ENCODE measurements at places on chromosomes 3 and 15. TPM values are rescaled to one million over a fixed set of nuclear protein-coding genes. Genes with fewer than 3 reads are reported as not detected.
A peak's percentile ranks its signal among the peaks of the same experiment; 100 is the strongest.

DNA sequence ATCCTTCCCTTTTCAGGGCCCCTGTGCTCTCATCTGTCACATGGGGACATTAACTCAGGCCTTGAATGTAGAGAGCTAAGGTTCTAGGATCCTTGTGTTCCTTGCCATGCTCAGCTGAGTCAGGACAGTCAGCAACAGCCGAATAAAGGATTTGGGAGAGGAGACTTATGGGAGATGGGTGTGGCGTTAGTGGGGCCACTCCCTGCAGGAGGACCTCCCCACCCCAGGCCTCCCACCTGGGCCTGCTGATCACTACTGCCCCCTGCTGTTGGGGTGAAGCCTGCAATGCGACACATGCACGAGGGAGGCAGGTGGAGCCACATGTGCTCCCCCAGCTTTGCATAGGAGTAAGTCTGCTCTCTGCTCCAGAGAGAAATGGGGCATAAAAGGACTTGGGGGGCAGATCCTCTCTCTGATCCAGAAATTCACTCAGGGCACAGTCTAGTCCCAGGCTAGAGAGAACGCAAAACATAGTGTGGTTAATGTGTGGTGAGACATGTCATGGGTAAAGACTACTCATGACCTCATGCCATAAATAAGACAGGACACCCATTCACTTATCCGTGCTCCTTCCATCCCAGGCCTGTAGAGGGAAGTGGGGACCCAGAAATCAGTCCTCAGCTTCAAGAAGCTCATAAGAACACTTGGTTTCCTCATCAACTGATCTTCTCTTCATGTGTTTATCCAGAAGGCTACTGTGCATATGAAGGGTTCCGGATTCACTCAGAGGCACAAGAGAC is 19.4 kb downstream of the RBP1 start:
- peak; percentile 55 for DNase-seq

GRCh38 chr15:90742087-90742486 is 24.9 kb downstream of the BLM start:
- no peak for DNase-seq

Gene HYKK
- total RNA-seq, result 7.8 TPM

- no peak for DNase-seq
Observed at GRCh38 chr15:91603384-91604080, 250.0 kb upstream of the SLCO3A1 start.

- DNase-seq, result no peak
Observed at GRCh38 chr3:97772926-97773325, 8.4 kb downstream of the ARL6 start.

DNA sequence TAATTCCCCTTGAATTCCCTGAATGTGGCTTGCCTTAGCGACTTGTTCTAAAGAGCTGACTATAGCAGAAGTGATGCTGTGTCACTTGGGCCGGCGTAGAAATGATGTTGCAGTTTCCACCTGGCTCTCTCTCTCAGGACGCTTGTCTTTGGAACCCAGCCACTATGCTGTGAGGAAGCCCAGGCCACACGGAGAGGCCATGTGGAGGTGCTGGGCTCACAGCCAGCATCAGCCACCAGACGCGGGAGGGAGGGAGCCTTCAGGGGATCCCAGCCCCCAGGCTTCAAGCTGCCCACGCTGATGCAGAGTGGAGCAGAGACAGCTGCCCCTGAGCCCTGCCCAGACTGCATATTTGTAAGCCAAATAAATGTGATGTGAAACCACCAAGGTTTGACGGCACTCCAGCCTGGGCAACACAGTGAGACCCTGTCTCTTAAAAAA is 18.6 kb downstream of the RNU5B-1 start:
- DNase-seq, result no peak

- no peak for DNase-seq
Observed at GRCh38 chr3:183378008-183378407, 50.4 kb downstream of the MCF2L2 start.

GRCh38 chr3:74273091-74273490 is 341.4 kb downstream of the CNTN3 start:
- DNase-seq, result peak; percentile 37

DNA sequence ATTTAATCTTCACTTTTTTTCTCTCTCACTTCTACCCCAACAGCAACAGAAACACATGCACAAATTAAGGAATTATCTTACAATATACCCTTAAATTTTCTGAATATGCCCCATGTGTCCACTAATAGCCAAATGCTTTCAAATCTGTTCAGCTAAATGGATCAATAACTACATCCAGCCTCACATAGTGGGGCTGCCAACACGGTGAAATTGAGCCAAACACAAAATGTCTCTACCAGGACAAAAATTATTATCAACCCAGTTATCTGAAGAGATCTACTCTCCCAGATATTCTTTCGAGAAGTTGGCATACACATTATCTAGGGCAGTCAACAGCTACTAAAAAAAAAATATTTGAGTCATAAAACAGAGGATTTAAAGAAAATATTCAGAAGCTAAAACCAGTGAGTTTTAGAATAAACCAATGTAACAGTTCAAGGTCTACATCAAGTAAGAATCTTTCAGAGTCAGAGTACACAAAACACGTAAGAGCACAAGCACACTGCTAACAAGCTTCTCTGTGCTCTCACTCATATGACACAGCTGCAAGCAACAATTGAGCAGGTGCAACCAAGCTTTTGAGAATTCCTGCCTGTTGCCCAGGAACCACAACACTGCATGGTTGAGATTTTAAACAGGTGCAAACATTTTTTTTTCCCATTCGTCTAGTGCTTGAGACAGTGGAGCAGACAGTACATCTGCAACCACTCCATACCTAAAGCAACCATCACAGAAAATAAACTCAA is 247.7 kb downstream of the ZBTB20 start:
- DNase-seq, result peak; percentile 22

GRCh38 chr15:73987250-73987649 is 4.8 kb downstream of the STOML1 start:
- no peak for DNase-seq

- DNase-seq, result no peak
Observed at GRCh38 chr3:39528844-39529243, 61.4 kb downstream of the MOBP start.

Gene ITIH1
- total RNA-seq, result not detected

Gene MEX3B
- 5.5 TPM for total RNA-seq

Gene GABRB3
- total RNA-seq, result 3.2 TPM

- DNase-seq, result no peak
Observed at GRCh38 chr3:184426691-184427141, 46.9 kb downstream of the CHRD start.

Gene AADAC
- not detected for total RNA-seq

DNA sequence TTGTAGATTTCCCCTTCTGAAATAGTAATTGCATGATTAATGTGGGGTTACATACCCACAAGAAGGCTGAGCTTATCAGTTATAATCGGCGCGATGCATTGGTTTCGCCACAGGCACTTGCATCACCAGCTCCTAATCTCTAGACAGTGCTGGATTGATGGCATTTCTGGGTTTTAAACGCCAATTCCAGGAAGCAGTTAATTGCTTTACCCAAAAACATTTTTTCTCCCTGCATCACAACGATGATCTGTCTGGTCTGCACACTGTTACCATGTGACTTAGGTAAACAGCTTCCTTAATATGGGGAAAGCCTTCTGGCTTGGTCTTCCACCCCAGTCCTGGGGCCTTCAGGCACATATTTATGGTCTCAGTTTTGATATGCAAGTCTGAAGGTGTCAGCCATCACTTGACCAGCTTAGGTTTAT is 70.0 kb upstream of the HEG1 start:
- no peak for DNase-seq

DNA sequence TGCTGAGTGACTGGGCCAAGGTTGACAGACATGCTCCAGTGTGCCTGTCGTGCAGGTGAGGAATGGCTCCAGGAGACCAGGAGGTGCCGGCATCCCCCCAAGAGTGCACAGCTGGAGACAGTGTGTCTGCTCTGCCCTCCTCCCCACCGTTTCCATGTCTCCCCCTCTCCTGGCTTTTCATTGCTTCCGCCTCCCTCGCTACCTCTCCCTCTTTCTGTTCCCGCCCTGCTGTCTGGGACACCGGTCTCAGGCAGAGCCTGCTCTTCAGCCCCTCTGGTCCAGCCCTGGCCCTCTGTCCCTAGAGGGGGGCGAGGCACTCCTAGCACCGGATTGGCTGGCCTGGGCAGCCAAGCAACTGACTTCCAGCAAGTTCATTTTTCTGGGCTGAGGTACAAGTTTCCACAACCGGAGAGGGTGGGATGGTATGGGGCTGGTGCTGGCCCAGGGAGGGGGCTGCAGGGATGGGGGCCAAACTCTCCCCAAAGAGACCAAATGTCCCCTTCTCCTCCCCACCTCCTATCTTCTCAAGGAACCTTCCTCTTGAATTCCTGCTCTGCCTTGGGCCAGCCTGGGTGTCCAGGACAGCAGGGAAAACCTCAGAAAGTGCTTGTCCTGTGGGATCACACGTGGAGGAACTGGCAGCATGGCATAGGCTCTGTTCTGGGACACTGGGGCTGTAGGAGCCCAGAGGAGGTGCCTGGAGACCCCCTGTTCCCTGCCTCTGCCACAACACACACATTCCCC is 32.6 kb downstream of the PRKCD start:
- no peak for DNase-seq

DNA sequence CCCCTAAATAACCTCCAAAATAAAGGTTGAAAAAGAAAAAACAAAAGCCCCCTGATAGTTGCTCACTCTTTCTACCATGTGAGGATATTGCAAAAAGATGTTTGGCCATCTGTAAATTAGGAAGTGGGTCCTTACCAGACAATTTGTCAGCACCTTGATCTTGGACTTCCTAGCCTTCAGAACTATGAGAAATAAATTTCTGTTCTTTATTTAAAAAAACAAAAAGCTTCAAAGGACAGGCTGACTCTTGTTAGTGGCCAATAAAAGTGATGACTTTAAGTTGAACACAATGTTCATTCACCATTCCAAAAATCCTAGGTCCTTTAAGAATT is 103.5 kb downstream of the CBLB start:
- no peak for DNase-seq

GRCh38 chr3:45612918-45613602 is 18.5 kb downstream of the LIMD1 start:
- DNase-seq, result no peak

Gene AGBL1
- not detected for total RNA-seq

Gene DLG1
- total RNA-seq, result 107 TPM

DNA sequence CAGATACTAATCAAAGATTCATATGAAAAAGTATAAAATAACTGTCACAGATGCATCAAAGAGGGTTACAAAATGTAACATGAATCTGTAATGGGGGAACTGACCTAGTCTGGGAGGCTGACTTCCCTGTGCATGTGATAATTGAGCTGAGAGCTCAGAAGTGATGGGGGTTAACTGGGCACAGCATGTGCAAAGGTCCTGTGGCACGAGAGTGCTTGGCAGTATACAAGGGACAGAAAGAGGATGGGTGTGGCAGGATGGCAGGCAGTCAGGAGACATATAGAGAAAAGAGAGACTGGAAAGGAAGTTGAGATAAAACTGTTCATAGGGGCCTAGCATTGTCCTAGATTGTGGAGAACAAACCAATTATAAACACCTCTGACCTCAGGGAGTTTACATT is 47.8 kb upstream of the IREB2 start:
- no peak for DNase-seq

Gene XCR1
- 0.20 TPM for total RNA-seq

DNA sequence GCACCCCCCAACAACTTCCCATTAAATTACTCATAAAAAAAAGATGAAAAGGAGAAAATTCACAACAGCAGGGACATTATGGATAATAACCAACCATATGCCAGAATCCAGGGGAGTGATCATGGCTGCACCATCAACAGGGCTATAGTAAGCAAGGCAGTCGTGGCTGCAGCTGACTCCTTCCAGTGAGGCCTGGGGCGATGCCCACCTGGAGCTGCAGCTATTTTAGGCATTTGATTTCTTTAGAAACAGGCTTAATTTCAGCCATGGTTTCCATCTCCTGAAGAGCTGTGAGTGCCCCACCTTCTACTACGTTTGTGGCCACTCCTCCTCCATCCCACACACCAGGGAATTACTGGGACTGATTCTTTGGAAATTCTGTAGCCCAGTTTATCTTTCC is 84.0 kb downstream of the MINAR1 start:
- DNase-seq, result no peak

- DNase-seq, result no peak
Observed at GRCh38 chr15:32685576-32685975, 32.2 kb upstream of the GREM1 start.

GRCh38 chr3:147914532-147914931 is 505.4 kb downstream of the ZIC1 start:
- DNase-seq, result no peak

DNA sequence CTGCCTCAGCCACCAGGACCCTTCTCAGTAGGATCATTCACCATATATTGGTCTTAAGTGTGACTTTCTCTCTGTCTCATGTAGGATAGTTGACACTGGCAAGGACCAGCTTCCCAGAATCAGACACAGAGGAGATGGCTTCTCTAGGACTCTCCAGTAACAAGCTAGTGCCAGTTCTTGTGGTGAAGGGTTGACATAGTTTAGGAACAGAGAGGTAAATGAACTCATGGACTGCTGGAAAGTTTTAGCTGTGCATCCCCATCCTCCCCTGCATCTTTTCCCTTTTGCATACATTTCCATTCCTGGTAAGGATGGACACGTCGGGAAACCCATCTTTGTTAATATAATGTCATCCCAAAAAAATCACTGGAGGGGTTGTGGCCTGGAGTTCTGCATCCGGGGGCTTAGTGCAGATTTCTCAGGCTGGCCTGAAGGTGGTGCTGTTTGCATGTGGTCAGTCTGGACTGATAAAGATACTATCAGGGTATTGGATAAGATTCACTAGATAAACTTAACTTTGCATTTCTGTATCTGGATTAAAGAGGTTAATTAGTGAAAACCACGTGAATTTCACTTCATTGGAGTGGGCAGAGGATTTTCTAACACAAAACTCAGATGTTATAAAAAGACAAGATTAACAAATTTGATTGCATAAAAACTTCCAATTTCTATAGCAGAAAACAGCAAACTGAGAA is 110.8 kb downstream of the TBC1D2B start:
- peak; percentile 52 for DNase-seq

Data from mucosa of descending colon (tissue), 3 donors.